ENCODE measurements at places on chromosomes 16 and 17.

DNA sequence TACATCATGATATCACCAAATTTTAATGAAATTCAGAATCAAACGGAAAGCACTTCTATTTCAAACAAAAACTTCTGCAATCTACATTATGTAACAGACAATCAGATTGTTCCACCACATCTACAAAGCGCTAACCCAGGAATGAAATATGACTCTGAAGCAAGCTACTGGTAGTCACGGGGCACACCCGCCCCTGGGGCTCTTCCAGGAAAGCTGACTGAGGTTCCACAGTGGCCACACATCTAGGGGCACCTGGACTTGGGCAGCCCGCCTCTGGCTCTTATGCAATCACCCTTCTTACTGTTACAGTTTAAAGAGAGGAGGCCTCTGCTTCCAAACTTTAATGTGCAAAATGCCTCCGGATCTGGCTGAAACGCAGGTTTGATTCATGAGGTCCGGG, 27.5 kb downstream of the ZCCHC14 start:
- no peak for DNase-seq

DNA sequence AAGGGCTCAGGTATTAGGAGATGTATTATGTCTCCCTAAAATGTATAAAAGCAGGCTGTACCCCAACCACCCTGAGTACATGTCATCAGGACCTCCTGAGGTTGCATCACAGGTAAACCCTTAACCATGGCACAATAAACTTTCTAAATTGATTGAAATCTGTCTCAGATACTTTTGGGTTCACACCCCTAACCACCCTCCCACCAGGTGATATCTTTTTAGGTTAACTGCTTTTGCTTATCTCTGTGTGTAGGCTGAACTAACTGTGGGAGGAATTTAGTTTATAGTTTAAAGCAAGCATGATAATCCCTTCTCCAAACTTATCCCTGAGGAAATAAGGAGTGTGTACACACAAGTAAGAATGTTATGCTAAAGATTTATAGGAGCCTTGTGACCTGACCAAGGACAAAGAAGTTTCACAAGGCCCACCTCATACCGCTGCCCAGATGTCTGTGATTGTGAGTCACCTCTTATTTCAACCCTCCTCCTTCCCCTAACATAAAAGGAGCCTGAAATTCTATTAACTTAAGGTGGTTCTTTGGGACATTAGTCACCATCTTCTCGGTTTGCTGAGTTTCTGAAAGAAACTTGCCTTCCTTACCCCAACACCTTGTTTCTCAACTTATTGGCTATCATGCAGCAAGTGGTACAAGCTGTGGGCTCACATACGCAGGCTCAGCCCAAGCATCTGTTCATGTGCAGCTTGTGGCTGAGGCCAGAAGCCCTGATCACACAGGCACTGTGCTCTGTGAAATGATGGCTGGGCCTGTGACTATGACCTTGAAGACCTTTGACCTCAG, 11.3 kb downstream of the PRSS22 start:
- peak; percentile 79 for DNase-seq

DNA sequence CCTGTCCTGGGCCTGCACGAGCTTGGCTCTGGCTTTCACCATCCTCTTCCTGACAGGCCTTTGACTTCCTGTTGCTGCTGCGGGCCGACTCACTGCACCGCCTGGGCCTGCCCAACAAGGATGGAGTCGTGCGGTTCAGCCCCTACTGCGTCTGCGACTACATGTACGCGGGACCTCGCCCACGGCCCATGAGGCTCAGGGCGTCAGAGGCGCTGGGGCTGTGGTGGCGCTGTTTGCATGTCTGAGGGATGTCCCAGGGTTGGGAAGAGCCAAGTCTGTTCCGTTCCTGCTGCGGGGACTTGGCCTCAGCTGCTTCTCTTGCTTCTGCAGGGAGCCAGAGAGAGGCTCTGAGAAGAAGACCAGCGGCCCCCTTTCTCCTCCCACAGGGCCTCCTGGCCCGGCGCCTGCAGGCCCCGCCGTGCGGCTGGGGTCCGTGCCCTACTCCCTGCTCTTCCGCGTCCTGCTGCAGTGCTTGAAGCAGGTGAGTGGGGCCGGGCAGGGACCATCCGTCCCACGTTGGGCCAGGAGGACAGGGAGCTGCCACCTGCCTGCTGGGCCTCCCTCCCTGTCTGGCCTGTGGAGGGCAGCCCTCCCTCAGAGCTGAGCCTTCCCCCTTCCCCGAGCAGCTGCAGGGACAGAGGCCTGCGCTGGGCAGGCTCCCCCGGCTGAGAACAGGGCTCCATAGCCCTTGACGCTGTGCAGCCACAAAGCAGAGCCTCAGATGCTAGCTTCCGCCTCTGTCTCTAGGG, 23.8 kb downstream of the TSC2 start:
- no peak for DNase-seq

DNA sequence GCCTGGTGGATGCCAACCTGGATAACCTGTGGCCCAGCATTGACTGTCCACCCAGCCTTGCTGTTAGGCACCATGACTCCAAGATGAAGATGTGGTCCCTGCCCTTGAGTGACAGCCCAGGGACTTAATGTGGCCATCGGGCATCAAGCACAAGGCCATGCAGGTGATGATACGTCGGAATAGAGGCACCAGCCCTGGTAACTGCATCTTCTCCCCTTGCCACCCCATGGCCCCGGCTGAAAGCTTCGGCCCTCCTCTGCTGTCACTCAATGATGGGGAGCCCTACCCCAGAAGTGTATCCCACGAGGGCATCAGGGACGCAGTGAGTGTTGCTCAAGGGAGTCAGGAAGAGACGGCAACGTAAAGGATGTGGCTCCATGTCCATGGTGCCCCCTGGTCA, 2.0 kb downstream of the NT5C start:
- no peak for DNase-seq

DNA sequence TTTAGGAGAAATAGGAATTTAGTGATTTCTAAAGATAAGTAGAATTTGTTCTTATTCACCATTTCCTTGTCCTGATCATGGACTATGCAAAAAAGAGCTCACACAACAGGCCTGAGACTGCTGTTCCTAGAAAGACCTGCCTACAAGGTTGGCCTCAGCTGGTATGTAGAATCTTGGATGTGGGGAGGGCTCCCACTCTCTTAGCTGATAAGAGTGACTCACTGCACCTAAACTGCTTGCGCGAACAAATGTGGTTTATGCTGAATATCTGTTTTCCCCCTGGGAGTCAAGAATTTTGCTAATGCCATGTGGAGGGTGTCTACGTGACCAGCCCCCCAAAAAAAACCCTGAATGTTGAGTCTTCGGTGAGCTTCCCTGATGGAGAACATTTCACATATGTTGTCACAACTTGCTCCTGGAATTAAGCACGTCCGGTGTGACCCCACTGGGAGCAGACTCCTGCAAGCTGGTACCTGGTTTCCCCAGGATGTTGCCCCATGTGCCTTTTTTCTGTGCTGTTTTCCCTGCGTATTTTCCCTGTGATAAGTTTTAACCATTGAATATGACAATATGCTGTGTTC, 68.8 kb upstream of the HSBP1 start:
- no peak for DNase-seq

DNA sequence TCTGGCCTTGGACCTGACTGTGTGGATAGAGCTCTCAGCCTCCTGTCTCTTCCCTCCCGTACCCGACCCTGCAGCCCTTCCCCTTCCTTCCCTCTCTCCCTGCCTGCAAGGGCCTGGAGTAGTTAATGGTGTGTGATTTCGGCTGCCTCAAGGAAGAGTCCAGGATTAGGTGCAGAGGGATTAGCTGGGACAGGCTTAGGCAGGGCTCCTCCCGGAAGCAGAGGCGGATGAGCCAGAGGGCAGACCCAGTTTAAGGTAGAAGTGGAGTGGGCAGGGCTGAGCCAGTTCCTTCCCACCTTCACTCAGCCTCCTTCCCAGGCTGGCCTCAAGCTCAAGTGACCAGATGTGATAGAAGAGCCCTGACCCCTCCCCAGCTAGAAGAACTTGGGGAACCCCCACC, 16.8 kb downstream of the GUCY2D start:
- no peak for DNase-seq

- no peak for DNase-seq
Measured at GRCh38 chr16:89898201-89898967, 20.3 kb upstream of the MC1R start.

GRCh38 chr17:77453613-77454241, 313.0 kb downstream of the SEC14L1 start:
- no peak for DNase-seq

DNA sequence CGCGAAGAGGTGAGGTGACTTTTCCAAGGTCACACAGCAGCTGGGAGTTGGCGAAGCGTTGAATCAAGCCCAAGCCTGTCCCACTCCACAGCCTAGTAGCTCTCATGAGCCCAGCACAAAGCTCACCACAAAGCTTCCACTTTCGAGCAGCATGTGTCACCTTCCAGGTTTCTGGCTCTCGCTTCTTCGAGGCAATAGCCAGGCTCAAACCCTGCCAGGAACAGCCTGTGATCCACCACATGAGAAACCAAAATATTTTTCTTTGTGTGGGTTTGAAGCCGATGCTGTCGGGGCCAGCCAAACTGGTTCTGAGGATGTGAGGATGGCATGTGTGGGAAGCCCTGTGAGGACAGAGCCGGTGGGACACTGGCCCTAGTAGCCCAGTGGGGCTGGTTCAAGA, 68.1 kb downstream of the COG7 start:
- no peak for DNase-seq

DNA sequence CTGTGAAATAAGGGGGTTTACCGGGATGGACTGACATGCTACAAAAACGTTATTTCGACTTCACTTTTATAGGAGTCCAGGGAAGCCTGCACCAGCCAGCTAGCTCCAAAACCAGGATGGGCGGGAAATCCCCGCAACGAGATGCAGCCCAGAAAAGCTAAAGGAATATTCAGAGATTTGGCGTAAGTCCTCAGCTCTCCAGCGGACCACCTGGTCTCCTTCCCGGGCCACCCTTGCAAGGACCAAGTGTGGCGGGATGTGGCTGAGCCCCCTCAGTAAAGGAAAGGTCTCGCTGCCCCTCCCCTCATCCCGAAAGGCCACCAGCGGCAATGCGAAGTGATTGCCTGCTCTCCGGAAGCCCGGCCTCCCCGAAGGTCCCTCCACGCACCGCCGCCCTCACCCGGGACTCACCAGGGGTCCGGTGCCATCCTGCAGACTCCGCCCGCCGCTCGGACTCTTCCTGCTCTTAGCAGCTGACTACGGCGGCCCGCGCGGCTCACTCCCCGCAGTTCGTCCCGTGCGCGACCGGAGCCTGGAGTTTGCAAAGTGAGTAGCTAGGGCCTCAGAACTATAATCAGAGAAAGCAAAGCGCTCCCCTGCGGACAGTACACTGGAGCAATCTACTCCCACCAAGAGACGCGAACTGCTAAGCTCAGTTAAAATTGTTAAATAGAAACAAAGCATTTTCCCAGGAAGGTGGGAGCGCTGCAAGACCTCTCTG, at the start of gene STX8:
Gene STX8, minus strand, starts transcription at position 440 of the 721 bp plus-strand sequence. Its CDS starts 12 bp downstream, at position 428.
- DNase-seq, result no peak

GRCh38 chr16:53121661-53122060, 66.9 kb downstream of the CHD9 start:
- DNase-seq, result no peak

- DNase-seq, result no peak
Measured at GRCh38 chr16:23258919-23259237, 43.2 kb upstream of the SCNN1B start.

DNA sequence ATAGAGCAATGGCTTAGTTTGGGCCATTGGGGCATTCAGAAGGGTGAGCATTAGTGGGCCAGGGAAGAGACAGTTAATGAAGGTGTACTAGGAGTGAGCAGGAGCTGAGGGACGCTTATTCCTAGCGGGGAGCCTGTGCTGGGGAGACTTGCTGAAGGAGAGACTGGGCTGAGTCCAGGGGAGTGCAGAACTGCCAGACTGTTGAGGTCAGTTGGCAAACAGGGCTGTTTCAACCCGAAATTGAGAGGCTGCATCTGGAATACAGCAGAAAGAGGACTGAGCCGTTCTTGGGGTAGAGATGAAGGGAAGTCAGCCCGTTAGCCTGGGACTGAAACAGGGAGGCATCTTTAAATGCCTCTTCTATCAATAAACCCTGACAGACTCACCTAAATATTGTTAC, 33.2 kb downstream of the MAP2K6 start:
- no peak for DNase-seq

DNA sequence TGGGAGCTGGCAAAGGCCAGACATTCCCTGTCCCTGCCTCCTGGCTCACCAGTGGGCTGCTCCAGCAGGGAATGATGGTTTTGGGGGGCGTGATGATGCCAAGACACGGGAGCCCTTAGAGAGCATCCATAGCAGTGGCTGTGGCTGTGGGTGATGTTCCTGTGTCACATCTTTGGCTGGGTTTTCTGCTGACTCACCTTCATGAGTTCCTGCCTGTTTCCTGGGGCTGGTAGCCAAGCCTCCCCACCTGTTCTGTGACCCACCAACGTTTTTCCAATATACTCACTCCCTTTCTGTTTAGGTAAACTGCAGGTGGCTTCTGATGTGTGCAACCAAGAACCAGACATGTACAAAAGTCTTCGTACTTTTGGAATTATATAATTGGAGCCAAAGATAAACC, 16.5 kb upstream of the NF1 start:
- no peak for DNase-seq

DNA sequence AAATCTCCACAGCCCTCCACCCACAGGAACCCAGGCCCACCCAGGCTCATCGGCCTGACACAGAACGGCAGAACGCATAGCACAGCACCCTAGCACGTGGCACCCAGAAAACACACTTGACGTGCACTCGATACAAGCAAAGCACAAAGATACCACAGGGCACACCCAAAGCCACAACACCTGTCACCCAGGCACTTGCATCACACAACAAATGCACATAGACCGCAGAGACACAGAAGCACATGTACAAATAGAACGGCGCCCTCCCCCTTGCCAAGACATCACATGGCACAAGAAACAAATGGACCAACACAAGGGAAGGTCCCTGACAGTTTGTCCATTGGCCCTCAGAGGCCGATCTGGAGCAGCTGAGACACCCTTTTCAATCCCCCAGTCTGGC, 147.7 kb upstream of the WSCD1 start:
- DNase-seq, result no peak

- no peak for DNase-seq
Measured at GRCh38 chr17:34841467-34841866, 119.8 kb downstream of the CCT6B start.

DNA sequence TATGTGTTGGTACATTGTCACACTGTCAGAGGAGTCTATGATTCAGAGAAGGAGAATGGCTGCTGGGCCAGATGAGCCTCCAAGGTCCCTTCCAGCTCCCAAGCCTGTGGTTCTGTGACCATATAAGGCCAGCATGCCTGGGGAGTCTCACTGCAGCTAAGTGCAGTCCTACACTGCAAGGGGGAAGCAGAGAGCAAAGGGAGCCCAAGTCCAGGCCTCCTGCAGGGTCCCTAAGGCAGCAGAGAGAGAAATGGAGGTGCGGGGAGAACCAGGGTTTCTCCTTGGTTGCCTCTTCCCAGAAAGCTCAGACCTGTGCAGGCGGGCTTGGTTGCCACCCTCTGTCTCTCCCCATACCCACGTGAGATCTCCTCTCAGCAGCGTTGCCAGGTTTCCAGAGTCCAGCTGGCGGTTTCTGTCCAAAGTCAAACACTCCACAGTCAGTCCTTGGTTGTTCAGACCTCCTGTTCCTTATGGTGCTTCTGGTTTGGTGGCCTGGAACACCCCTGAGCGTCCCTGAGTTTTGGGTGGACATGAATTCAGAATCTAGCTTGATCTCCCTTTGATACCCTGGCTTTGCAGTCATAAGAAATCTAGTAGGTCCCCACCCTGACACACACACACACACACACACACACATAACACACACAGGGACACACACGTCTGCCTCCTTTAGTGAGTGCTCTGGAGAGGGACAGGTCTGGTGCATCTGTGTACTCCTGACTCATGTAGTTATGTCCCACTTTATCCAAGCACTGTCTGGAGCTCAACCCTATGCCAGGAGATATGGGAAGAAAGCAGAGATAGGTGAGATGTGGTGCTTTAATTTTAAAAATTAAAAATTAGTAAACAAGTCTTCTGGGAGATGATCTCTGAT, 78.8 kb downstream of the GNAO1 start:
- no peak for DNase-seq
